ENCODE measurements at places on chromosomes 6 and 20.
A peak's percentile ranks its signal among the peaks of the same experiment; 100 is the strongest.

DNA sequence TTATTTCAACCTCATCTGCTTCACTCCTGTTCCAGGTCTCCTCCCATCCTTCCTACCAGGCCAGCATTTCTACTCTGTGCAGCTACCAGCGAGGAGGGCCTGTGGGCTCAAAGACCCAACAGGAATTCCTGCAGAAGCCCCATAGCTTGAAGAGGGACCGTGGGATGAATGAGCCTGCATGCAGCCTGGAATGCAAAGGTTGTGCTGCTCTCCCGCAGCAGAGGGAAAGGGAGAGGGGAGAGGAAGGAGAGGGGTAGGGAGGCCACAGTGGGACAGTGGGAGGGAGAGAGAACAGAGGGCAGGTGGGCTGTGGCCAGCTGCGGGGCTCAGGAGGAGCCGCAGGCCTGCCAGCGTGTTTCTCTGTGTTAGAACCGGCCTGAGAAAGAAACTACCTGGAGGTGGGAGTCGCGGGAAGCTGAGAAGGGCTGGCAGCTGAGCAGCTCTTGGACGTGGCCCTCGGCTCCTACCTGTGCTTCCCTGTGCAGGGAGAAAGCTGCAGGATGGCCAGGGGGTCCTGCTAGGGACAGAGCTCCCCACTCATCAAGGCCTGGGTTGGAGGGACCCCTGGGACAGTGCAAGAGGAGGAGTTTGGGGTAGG is 66.1 kb upstream of the MLN start:
- no peak for DNase-seq

DNA sequence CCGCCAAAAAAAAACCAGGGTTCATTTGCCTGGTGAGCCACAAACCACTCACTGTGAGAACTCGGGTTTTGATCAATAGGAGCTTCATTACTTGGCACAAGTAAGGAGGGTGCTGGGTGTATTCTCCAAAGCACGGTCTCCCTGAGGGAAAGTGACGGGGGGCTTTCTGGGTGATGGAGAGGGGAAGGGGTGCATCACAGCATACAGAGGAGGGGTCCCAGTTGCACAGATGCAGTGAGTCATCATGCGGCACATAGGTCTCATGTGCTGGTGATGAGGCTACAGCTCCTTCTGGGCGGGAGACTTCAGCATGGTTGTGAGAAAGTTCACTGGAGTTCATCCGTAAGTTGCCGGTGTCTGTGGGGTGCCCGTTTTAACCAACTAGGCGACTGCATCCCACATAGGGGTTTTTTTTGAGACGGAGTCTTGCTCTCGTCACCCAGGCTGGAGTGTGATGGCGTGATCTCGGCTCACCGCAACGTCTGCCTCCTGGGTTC is 36.2 kb downstream of the SUN5 start:
- no peak for DNase-seq

DNA sequence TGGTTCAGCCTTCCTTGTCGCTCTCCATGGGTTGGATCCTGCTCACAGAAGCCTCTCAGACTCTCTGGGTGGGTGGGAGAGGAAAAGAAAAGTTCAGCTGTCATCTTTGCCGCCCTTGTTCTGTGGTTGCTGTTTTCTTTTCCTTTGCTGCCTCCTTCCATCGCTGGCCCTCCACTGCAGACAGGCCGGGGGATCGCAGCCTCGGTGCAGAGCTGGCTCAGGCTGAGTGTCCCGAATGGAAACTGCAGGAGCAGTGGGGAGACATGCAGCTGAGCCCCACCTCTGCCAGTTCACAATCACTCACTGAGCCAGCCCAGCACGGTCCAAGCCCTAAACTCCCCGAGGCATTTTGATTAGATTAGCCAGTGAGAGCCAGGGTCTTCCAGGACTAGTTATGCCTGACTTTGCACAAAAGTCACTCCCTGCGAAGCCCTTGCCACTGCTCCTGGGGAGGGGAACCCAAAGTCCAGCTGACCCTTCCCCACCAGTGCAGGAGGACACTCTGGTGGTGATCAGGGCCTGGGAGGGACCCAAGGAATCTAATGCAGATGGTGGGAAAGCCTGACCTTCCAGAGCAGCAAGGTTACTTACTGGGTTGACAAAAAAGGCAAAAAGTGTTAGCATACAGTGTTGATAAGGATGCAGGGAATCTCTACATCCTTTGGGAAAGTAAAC is 14.0 kb downstream of the NRN1 start:
- DNase-seq: no peak

DNA sequence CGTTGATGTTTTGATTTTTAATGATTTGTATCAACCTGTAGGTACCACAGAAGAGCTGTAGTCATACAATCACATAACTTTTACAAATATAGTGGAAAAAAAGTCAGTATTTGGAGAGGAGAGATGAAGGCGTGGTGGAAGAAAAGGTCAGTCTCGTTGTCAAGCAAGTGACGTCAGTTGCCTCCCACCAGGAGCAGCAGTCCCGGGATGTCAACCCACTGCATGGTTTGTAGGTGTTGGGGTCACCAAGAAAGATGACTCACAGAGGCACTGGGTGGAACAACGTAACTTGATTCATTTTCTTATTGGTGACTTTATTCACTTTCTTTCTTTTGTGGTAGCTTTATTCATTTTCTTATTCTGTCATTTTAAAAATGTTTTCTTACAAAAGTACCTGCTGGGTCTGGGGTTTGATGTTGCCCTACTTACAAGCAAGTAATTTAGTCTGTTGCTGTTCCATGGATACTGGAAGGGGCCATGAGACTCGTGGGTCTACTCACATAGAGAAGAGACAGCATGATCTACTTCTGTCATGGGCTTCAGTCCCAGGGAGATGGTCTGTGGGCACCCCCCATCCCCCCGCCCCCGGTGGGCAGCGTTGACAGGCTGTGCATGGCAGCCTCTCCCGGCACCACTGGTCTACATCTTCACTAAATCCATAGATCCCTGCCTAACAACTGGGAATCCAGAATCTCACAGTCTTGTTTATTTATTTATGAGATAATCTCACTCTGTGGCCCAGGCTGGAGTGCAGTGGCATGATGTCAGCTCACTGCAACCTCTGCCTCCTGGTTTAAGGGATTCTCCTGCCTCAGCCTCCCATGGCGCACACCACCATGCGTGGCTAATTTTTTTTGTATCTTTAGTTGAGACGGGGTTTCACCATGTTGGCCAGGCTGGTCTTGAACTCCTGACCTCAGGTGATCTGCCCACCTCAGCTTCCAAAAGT is 36.4 kb upstream of the SYNJ2 start:
- no peak for DNase-seq

DNA sequence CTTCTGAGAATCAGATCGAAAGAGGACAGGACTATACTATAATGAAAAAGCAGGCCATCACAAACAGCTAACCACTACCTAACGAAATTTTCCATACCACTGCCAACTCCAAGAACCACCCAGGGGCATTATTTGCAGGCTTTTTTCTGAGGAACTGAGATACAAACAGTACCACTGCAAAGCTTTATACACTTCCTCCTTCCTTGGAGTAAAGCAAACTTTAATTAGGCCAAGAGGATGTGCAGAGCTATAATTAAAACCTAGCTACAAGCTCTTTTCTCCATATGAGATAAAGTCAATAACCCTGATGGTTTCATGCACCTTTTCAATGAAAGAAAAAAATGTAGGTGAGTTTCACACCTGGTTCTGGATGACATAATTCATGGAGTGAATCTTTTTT is 68.5 kb downstream of the ELOVL5 start:
- DNase-seq: no peak

DNA sequence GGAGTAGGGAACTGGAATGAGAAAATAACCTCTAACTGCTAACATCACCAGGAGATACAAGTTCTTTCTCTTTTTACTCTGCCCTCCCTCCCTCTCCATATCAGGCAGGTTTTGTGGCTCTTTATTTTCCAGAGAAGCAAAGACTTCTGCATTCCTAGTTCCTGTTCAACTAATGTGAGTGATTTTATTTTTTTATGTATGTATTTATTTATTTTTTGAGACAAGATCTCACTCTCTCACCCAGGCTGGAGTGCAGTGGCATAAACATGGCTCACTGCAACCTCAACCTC is 6.0 kb upstream of the IER3 start:
- no peak for DNase-seq

GRCh38 chr6:144345451-144345850 is 60.3 kb downstream of the UTRN start:
- no peak for DNase-seq

DNA sequence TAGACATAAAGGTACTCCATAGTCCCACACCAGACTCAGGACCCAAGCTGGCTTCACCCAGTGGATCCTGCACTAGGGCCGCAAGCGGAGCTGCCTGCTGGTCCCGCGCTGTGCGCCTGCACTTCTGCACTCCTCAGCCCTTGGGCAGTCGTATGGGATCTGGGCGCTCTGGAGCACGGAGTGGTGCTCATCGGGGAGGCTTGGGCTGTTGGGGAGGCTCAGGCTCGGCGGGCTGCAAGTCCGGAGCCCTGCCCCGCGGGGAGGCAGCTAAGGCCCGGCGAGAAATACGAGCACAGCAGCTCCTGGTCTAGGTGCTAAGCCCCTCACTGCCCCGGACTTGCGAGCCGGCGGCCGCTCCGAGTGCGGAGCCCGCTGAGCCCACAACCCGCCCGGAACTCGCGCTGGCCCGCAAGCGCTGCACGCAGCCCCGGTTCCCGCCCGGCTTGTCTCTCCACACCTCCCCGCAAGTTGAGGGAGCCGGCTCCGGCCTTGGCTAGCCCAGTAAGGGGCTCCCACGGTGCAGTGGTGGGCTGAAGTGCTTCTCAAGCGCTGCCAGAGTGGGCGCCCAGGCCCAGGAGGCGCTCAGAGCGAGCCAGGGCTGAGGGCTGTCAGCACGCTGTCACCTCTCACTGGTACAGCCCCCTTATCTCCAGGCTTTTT is 33.4 kb upstream of the GCNT2 start:
- no peak for DNase-seq

DNA sequence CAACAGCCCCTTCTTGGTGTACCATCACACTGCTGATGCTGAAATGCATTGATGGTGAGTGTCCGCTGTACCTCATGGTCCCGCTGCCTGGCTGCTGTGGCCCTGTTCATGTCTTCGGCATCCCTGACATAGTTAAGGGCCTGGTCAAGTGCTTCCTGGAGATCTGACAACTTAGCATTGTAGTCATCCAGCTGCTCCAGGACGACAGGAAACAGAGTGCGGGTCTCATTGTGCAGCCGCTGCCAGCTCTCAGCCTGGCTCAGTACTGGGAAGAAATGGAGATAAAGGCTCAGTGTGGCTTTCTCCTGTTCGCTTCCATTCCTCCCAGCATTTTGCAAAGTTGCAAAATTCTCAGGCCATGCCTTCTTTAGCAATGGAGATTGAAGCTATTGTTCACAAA is 81.8 kb downstream of the LAMA4 start:
- DNase-seq: no peak

DNA sequence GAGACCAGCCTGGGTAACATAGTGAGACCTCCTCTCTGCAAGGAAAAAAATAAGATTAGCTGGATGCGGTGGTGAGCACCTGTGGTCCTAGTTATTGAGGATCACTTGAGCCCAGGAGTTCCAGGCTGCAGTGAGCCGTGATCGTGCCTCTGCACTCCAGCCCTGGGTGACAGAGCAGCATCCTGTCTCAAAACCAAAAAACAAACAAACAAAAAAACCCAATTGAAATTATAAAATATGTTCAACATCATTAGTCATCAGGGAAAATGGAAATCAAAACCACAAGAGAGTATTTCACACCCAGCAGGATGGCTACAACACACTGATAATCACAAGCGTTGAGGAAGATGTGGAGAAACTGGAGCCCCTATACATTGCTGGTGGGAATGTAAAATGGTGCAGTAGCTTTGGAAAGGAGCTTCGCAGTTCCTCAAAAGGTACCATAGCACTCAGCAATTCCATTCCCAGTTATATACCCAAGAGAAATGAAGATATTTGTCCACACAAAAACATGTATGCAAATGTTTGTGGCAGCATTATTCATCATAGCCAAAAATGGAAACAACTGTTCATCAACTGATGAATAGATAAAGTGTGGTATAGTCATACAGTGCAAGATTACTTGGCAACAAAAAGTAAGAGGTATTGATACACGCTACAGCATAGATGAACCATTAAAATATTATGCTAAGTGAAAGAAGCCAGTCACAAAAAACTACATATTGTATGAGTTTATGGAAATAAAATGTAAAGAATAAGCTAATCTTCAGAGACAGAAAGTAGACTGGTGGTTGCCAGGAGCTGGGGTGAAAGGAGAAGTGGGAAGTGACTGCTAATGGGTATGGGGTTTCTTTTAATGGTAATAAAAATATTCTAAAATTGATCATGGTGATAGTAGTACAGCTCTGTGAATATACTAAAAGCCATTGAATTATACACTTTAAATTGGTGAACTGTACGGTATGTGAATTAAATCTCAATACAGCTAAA is 38.7 kb upstream of the RIPOR2 start:
- no peak for DNase-seq

GRCh38 chr6:36570264-36570663 is 23.0 kb upstream of the STK38 start:
- DNase-seq: no peak

GRCh38 chr20:54123587-54124180 is 50.1 kb downstream of the CYP24A1 start:
- DNase-seq: peak; percentile 88

DNA sequence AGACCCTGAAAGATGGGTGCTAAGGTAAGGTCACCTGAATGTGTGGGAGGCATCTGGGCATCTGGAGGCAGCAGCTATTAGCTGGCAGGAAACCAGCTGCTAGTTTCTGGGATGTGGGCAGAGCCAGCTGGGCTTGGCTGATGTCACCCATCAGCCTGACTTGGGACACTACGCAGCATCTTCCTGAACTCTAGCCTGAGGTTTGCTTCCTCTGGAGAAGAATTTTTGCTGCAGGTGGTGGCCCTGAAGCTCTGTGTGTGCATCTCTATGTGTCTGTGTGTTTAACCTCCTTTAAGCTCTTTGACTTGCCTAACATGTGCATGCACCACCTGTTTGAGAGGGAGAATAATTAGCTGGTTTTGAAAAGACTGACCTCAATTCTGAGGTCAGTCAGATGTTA is 465.1 kb upstream of the CHD6 start:
- no peak for DNase-seq

GRCh38 chr20:26216025-26216424 is 519.4 kb upstream of the ZNF337 start:
- peak; percentile 63 for DNase-seq

DNA sequence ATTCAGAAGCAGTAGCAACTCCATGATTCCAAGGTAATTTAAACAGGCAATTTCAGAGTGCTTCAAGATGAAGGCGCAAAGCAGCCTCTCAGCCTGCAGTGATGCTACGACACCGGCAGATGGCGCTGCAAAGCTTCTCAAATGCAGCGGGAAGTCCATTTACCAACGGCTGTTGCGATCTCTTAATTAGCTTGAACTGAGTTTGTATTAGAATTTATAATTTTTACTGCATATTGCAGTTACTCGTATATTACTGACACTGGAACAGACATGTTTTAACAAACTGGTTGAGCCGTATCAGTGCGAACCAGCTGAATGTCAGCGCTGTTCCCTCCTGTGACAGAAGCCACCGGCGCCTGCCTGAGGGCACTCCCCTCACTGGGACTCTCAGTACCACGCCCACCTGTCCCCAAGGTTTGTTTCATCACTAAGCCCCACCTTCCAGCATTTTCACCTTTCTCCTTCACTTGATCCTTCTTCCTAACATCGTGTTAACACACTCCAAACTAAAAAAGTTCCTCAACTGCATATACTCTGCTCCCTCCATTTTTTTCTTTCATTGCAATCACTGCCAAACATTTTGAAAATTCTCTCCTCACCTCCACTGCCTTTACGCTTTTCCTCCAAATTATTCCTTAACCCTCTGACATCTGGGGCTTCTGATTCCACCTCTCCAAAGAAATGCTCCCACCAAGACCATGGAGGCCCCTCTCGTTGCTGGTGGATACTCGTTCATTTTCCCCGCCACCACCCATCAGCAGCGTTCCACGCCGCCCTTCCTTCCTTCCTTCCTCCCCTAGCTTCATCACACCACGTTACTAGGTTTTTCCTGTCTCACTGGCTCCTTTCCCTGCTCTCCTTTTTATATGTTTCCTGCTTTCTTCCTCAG is 14.5 kb downstream of the GNL1 start:
- DNase-seq: peak; percentile 79
